ENCODE measurements at places on chromosomes 4 and X.
A peak's percentile ranks its signal among the peaks of the same experiment; 100 is the strongest.

GRCh38 chr4:169975838-169976796 is 50.1 kb downstream of the MFAP3L start:
- DNase-seq, result no peak

GRCh38 chr4:22458098-22458497 is 57.8 kb downstream of the ADGRA3 start:
- no peak for DNase-seq

DNA sequence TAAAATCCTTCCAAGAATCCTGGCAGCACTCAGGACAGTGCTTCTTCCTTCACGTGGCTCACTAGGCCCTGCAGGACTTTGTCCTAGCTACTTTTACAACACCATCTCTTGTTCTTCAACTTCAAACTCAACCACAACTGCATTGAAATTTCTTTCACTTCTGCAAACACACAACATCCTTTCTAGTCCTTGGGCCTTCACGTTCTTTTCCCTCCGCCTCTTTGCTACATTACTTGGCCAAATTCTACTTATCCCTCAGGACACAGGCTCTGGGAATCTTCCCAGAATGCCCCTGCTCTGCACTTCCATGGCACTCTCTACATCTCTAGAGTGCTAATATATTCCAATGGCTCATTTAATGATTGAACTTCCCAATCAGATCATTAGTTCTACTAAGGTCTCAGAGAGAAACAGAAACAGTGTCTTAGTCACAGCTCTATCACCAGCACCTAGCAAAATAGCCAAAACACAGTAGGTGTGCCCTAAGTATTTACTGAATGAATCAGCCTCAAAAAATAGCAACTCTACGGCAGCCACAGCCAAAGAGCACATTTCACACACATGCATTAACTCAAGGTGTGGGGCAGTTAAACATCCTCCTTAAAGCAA is 73.3 kb downstream of the MANBA start:
- DNase-seq, result no peak

GRCh38 chrX:71453056-71453455 is 79.8 kb upstream of the OGT start:
- DNase-seq, result no peak

- no peak for DNase-seq
Observed at GRCh38 chr4:130486841-130487240, 1390.9 kb downstream of the C4orf33 start.

DNA sequence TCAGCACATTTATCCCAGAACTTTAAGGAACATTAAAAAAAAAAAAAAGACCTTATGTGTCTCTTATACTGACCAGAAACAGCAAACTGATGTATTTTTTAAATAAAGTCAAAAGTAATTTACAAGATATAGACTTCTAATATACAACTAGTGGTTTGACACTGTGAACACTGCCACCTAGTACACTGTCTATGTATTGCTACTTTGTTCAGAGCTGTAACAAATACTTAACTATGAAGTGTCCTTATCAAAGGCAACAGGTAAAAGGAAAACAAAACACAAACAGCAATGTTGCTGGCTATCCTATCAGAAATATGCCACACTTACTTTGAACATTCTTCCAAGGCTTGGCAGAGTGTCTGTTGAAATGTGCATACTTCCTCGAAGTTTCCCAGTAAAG is 60.4 kb downstream of the CD40LG start:
- no peak for DNase-seq

- no peak for DNase-seq
Observed at GRCh38 chr4:78409612-78410202, 141.9 kb upstream of the ANXA3 start.

GRCh38 chrX:18674417-18674787 is 2.5 kb upstream of the RS1 start:
- no peak for DNase-seq

- peak; percentile 41 for DNase-seq
Observed at GRCh38 chrX:119693040-119693995, at the start of gene SEPTIN6. TSS of gene SEPTIN6 (minus strand) at chrX:119693168. CDS start at chrX:119693105, 63 bp downstream.

DNA sequence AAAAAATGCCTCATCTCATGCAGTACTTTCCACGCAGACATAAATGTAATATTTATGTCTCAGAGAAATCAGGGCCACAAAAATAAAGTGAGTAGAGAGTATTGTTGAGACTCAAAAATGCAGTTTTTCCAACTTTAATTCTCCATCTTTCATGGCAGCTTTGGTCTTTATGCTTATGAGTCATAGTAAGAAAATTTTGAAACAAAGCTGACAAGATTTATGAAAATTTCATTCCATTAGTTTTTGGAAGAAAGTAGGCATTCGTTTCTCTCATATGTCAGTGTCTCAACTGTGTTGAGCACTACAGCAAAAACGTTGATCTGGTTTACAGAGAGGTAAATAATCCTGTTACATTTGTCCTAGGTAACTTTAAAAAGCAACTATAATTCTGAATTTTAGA is 656.8 kb downstream of the IQCM start:
- no peak for DNase-seq

- no peak for DNase-seq
Observed at GRCh38 chr4:82433791-82434190, 3.4 kb downstream of the ENOPH1 start.

- no peak for DNase-seq
Observed at GRCh38 chrX:70301716-70302115, 11.8 kb downstream of the KIF4A start.

GRCh38 chr4:61198686-61199085 is 1.4 kb upstream of the ADGRL3 start:
- DNase-seq, result no peak

GRCh38 chr4:105171912-105172311 is 25.2 kb downstream of the TET2 start:
- no peak for DNase-seq

DNA sequence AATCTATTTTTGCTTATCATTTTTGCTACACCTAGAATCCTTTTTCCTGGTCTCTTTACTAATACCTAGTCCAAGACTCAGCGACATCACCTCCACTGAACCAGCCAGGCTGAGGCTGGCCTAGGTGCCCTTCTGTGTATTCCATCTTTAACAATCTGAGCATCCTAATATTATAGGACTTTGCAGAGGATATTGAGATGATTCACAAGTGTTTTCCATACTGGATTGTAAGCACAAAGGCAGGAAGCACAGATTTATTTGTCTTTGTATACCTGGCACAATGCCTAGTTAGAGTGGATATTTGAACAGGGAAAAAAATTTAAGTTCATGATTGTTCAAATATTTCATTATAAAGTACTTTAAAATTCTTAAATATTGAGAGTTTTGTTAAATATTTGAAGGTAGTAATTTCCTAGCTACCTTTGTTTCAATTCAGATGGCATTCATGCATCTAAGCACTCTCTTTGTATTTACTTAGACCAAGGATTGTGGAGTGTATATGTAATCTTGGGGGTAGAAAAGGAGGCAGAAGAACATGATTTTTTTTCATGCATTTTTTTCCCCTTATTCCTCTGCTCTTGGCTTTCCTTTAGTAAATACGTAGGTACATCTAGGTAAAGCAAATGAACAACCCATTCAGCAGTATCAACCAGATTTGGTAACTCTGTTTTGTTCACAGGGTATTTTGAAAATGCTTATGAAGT is 18.4 kb downstream of the SMARCA5 start:
- DNase-seq, result no peak

DNA sequence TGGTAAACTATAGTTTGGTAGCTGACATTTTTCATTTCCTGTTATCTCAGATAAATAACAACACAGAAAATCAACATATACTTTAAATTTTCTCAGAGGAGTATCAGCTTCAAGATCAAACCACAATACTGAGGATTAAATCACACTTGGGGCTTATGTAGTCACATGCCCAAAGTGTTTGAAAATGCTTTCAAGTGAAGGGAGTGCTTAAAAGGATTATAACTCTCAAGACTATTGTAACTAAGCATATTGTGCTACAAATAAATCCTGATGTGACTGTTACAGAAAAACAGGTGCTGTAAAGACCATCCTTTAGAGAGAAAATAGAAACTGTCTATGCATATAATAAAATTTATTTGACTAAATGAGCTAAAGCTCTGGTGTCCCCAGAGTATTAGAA is 887.6 kb downstream of the ADGRL3 start:
- DNase-seq, result no peak

- DNase-seq, result no peak
Observed at GRCh38 chr4:35559559-35560365, 684.6 kb downstream of the ARAP2 start.

- no peak for DNase-seq
Observed at GRCh38 chrX:13013363-13014110, 30.9 kb downstream of the FAM9C start.

Measured in activated naive CD4-positive, alpha-beta T cell (primary cell).